NCI-H1436 (cell line): ENCODE measurements at places on chromosomes 6 and 20.

- no peak for DNase-seq
Observed at GRCh38 chr6:23305325-23305943, 736.1 kb downstream of the HDGFL1 start.

DNA sequence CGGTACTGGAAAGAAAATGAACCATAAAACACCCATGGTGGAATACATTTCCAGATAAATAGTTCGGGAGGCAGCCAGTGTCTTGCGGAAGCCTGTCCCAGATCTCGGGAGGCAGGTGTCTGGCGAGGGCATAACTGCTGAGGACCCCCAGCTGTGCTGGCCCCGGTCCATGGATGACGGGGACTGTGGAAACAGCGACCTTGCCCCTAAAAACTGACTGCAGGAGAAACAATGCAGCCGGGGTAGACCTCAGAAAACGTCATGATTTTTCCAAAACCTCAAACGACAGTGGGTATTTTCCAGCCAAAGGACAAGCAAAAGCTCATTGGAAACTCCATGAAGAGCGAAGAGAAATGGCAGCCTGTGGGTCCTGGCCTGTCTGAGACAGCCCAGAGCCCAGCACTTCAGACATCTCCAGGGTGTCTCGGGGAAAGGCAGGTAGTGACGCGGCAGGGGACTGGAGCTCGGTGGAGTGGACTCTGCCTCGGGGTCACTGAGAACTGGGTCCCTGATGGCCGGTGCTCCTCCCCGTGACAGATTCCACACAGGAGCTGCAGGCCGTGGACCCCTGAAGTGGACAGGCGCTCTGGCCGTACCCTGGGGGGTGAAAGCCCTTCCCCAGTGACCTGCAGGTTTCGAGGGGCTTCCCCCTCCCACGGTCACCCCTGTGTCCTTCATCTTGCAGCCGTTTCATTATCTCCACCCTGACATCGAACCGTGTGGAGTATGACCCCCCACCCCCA is 188.6 kb downstream of the SYNDIG1 start:
- no peak for DNase-seq

DNA sequence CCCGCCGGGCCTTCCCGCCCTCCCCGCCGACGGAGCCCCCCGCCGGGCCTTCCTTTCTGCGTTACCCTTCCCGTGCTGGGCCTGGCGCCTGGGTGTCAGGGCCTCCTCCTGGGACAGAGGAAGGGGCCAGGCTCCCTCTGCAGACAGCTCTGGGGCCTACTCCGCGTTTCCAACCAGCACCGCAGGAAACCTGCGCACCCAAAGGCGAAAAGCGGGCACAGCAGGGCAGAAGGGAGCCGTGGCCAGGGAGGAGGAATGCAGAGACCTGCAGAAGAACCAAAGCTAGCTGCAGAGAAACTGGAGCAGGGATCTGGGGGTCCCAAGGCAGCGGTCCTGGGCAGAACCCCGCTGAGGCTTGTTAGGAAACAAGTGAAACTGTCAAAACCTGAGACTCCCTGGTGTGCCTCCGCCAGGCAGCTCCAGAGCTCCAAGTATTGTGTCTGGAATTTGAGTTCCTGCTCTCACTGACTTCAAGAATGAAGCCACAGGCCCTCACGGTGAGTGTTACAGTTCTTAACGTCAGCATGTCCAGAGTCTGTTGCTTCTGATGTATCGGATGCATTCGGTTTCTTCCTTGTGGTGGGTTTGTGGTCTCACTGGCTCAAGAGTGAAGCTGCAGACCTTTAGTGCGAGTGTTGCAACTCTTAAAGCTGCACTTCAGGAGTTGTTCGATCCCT is 33.3 kb downstream of the IRF4 start:
- no peak for DNase-seq

- DNase-seq = no peak
Observed at GRCh38 chr6:127365874-127366273, 22.5 kb upstream of the ECHDC1 start.

DNA sequence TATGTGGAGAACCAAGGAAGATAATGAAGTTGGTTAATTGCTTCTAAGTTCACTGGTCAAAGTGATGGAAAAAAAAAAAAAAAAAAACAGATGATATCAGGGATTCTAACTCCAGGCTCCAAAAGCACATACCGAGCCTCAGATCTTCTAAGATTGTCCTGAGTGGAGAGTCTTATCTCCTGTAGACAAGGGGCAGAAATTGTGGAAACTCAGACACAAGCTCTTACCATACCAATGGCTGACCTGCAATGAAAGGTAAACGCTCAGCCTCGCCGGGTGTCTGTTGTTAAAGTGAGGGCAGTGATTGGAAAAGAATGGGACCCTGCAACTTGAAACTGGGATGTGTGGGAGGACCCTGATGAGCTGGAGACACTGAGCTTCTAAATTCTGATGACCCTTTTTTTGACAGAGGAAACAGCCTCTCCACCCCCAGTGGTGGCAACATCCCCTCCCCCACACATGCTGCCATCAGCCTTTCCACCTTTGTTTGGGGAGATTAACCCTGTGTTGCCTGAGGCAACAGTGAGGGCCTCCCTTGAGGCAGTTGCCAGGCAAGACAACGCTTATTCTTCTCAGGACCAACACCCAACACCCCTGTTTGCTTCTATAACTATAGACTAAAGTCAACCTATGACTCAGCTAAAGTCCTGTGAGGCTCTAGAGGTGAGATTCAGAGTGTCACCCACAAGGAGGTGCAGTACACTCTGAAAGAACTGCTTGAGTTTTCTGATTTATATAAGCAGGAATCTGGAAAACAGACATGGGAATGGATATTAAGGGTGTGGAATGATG is 154.0 kb downstream of the THBS2 start:
- DNase-seq = no peak

DNA sequence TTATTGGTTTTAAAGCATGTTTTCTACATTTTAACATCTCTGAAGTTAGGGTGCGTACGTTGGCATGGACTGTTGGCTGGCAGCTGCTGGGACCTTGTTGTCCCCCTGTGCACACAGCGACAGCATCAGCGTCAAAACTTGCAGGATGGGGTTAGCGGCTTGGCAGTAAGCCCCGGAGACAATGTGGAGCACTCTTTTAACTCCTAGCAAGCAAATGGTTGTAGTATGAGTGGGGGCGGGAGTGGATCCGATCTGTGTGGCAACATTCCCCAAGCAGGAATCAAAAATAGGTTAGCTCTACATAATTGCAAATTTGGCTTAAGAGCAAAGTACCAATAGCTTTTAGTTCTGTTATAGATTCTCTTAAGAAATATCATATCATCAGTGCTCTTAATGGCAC is 70.1 kb downstream of the NRN1 start:
- DNase-seq = no peak

- DNase-seq = no peak
Observed at GRCh38 chr6:3631877-3632276, 119.6 kb downstream of the PXDC1 start.

- no peak for DNase-seq
Observed at GRCh38 chr20:18001131-18001921, 32.5 kb downstream of the MGME1 start.

DNA sequence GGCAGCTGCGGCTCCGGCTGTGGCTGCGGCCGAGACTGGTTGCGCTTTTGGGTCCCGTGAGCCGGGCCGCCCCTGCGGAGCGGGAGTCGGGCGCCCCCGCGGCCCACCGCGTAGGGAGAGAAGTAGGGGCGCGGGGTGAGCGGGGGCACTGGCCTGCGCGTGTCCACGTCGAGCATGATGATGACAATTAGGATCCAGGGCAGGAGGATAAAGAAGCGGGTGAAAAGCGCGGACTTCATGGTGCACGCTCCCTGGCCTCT is 739 bp downstream of the B3GAT2 start:
- DNase-seq = no peak

- DNase-seq = no peak
Observed at GRCh38 chr20:24729896-24730605, 219.0 kb upstream of the CST7 start.

GRCh38 chr6:35919085-35919826 is 1.6 kb downstream of the SRPK1 start:
- DNase-seq = no peak

- no peak for DNase-seq
Observed at GRCh38 chr6:87932361-87932760, 115.3 kb upstream of the SPACA1 start.

GRCh38 chr6:111192911-111193555 is 105.7 kb downstream of the SLC16A10 start:
- DNase-seq = no peak

DNA sequence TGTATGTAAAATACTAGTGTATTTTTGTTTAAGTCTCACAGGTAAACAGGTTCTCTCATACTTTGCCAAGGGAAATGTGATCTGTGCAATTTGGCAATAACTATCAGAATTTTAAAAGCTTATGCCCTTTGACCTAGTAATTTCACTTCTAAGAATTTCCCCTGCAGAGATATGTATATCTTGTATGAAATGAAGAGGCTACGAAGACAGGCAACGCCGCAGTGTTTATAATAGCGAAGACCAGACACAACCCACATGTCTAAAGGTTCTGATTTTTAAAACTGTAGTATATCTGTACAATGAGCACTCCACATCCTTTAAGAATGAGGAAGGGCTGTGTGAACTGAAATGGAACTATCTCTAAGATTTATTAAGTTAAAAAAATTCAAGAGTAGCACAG is 7.5 kb downstream of the TRAF3IP2 start:
- DNase-seq = no peak

GRCh38 chr20:39773380-39774000 is 811.3 kb downstream of the DHX35 start:
- DNase-seq = no peak

GRCh38 chr20:62938105-62938888 is at the start of gene GID8:
GID8 (plus strand) TSS chr20:62938147; CDS start chr20:62941503, 3,356 bp downstream.
- DNase-seq = no peak

DNA sequence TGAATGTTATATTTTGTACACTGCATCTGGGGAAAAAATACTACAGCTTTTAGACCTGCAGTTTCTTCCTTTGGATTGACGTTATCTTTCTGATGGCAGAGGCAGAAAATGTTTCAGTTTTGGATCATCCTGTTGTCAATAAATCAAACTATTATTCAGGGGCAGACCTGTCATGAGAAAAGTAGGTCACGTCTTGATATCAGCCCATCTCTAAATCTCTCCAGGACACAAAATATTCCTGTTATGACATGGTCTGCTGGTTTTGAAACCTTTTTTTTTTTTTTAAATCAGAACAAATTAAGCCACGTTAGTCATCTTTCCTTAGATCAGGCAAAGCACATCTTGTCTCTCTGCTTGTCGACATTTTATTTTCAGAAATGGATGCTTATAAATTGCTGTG is 24.0 kb downstream of the IL20RA start:
- DNase-seq = no peak

DNA sequence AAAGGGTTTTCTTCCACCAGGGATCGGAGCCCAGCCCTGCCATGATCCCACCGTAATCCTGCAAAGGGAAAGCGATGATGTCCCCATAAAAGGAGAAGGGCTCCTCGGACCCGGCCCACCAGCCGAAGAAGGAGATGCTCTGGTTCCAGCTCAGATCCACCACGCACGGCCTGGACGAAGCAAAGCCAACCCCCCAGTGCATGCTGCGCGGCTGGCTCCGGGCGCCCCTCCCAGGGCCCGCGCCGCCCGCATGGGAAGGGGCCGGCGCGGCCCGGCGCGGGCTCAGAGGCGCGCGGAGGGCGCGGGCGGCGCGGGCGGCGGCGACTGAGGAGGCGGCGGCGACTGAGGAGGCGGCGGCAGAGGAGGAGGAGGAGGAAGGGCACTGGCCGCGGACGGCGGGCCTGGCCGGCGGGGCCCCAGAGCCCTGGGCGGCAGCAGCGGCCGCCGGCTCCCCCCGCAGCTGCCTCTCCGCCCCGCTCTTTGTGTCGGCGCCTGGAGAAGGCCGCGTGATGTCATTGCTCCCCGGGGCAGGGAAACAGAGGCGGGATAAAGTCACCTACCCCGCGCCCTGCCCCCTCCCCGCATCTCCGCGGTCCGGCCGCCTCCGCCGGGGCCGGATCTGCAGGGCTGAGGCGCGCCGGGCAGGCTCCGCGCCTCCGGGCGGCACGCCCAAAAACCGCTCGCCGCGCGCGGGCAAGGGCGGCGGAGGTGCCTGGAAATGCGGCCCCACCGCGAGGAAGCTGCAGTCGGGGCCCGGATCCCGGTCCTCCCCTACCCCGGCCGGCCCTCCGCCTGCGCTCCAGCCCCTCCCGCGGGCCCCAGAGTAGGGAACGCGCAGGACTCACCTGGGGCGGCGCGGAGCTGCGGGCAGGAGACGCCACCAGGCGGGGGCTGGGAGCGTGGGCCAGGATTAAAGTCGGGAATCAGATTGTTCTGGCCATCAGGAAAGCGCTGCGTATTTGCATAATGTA is at the start of gene FAXC:
Gene FAXC (minus strand): TSS at position 504 of the 971 bp plus-strand sequence. CDS start 302 bp downstream, at position 202.
- peak; percentile 66 for DNase-seq

- DNase-seq = no peak
Observed at GRCh38 chr6:6629402-6629801, 40.9 kb downstream of the LY86 start.

GRCh38 chr20:6265204-6265904 is 142.5 kb upstream of the FERMT1 start:
- DNase-seq = no peak

DNA sequence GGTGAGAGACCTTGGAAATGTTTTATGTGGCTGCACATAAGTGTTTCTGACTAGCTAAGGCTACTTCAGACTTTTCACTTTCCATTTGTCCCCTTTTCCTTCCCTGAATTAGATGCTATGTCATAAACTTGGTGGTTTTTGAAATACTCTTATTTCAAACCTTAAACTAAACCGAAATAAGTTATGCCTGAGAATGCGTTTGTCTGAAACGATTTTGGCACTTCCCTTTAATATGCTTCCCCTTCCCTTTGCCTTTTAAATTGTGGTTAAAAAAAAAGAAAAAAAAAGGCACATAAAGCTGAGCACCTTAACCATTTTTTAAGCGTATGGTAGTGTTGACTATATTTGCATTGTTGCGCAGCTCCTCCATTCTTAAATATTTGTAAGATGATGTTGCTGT is 14.3 kb downstream of the ZNF451 start:
- no peak for DNase-seq

DNA sequence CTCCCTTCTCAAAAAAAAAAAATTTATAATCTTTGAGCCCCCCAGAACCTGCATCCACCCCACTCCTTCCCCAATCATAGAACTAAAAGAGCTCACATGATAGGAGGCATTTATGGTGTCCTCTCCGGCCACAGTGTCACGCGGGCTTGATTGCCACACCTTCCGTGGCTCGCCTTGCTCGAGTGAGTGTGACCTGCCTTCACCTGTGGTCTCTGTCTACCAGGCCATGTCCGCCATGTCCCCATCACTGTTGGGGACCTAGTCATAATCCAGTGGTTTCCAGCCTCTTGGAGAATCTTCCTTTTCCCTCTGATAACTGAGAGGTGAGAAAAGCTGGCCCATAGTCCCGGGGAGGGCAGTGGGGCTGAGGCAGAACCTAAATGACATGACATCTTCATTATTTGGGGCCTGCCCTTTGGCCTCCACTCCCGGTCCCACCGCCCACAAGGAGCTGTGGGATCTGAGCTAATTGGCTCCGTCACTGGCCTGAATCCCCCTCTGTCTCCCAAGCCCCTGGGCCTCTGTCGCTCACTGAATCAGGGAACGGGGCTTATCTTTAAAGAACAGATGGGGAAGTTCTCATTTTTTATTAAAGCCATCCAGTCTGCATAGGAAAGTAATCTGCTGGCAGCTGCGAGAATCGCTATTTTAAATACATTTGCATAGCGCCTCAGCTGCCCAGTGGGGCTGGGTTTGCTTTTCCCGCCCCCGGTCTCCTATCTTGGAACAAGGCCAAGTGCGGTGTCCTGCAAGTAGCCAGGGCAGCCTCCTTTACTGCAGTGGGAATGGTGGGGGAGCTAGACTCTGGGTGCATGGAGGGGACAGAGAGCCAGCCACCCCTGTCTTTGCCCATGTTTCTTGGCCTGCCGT is 197.6 kb upstream of the PMEPA1 start:
- DNase-seq = no peak

- DNase-seq = no peak
Observed at GRCh38 chr20:49446808-49447207, 35.7 kb downstream of the KCNB1 start.
